AG20443 (cell line): ENCODE measurements at places on chromosomes 4 and X.

- peak; percentile 87 for DNase-seq
Observed at GRCh38 chrX:151789179-151789800, 54.7 kb downstream of the CNGA2 start.

DNA sequence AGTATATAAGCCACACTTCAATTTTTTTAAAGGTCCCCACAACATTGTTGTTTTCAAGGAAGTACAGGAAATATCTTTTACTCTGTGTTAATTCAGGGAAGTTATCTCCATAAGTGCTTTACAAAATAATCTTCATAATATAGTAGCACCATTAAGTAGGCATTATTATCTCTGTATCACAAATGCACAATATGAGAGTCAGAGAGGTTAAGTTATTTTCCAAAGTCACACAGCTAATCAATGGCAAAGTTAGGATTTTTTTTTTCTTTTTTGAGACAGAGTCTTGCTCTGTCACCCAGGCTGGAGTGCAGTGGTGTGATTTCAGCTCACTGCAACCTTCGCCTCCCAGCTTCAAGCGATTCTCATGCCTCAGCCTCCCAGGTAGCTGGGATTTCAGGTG is 35.1 kb upstream of the PI4K2B start:
- no peak for DNase-seq

GRCh38 chrX:151985955-151986354 is 11.5 kb upstream of the GABRE start:
- DNase-seq, result peak; percentile 67

DNA sequence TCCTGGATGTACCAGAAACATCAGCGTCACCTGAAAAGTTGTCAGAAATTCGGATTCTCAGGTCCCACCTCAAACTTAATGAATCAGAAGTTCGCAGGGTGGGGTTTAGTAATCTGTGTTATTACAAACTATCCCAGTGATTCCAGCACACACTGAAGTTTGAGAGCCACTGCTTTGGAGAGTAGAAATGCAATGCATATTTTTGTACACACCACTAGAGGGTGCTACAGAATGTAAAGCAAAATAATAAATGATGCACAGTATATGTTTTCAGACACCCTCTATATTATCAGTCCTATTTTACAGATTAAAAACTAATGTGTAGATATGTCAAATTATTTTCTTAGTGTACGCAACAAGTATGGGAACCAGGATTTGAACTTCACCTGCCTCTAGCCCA is 2.4 kb upstream of the MORF4L2 start:
- no peak for DNase-seq

DNA sequence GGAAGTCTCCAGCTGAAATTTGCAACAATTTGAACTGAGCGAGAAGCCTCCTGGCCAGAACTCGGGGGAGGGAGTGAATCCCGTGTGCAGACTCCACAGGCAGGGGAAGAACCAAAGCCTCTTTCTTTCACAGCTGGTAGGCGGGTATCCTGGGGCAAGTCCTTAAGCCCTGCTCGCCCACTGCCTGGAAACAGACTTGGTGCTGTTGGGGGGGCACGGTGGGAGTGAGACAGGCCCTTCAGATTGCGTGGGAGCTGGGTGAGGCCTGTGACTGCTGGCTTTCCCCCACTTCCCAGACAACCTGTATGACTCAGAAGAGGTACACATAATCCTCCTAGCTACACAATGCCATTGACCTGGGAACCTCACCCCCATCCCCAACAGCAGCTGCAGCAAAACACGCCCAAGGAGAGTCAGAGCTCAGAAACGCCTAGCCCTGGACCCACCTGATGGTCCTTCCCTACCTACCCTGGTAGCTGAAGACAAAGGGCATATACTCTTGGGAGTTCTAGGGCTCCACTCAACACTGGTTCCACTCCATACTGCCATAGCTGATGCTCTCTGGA is 22.4 kb upstream of the RLIM start:
- DNase-seq, result no peak

GRCh38 chr4:14095831-14096230 is 468.3 kb upstream of the BOD1L1 start:
- DNase-seq, result no peak

GRCh38 chr4:141330616-141331015 is 109.9 kb downstream of the ZNF330 start:
- no peak for DNase-seq

GRCh38 chr4:138567696-138568095 is 325.5 kb upstream of the SLC7A11 start:
- peak; percentile 24 for DNase-seq

- DNase-seq, result no peak
Observed at GRCh38 chr4:95290702-95291101, 258.1 kb downstream of the UNC5C start.

- DNase-seq, result no peak
Observed at GRCh38 chrX:123927845-123928244, 33.7 kb upstream of the STAG2 start.

GRCh38 chr4:53497487-53498244 is 93.6 kb downstream of the LNX1 start:
- peak; percentile 91 for DNase-seq

DNA sequence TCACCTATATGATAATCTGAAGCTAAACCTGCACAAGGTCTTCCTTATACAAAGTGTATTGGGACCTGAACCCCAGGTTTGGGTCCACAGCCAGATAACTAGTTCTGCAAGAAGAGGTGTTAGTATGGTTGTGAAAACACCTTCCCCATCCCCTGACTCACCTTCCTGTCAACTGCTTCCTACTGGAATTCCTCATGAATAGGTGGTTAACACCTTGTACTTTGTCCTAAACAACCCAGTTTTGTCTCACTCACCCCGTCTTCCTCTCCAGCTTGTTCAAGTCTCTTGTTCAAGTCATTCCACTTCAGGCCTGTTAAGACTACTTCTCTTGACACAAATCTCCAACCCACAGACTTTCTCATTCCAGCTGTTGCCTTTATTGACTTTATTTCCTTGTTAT is 45.5 kb downstream of the CCNG2 start:
- DNase-seq, result no peak

DNA sequence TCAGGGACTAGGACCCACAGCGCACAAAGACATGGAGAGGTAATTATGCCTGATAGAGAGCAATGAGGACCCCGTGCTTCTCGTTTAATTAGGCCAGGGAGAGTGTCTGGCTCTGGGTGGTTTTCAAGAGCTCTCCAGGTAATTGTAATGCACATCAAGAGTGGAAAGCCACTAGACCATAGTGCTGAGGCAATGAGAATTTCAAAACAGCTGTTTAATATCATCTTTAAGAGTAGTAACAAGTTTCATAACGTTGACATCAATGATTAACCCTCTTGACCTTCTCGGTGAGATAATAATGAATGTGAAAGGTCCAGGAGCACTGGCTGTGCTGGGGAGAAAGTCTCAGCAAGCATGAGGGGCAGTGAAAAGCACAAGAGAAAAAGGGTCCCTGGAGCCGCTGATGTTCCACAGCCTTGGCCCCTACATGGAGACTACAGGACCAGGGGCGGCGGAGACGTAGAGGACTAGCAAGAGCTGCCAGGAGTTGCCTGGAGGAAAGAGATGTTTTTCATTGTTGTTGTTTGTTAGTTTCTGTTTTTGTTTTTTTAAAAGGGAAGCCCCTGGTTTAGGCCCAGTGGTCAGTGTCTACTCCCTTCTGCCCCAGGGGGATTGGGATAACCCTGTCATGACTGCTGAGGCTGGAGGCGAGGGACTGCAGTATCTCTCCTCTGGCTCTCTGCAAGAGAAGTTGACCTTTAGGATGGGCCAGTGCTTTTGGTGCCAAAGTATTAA is 14.8 kb upstream of the CXCR3 start:
- DNase-seq, result no peak

GRCh38 chrX:1361275-1361674 is 24.7 kb downstream of the IL3RA start:
- no peak for DNase-seq

GRCh38 chrX:107454302-107454701 is 4.8 kb downstream of the FRMPD3 start:
- no peak for DNase-seq

DNA sequence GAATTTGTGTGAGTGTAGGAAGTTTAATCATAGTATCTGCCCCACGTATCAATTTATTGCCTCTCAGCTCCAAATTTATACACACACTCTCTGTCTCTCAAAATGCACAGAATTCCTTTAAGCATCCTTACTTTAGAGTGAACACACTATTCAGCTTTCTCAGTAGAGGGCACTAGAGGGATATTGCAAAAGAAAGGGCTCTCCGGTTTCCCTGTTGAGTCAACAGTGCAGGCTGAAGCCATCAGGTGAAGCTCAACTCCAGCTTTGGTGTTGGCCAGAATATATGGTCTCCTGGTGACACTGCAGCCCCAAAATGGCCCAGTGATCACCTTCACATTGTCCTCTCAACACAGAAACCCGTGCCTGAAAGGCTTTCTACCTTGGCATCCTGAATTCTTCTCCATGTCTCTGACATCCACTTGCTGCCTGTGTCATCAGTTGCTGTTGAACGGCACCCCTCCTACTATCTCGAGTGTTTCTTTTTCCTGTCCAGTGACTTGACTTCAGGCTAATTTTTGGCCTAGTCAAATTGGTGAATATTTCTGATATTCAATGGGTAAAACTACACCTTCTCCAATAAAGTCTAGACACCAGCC is 670.5 kb downstream of the GABRG1 start:
- DNase-seq, result peak; percentile 7

- DNase-seq, result no peak
Observed at GRCh38 chrX:133637765-133638164, 222.5 kb upstream of the GPC4 start.

DNA sequence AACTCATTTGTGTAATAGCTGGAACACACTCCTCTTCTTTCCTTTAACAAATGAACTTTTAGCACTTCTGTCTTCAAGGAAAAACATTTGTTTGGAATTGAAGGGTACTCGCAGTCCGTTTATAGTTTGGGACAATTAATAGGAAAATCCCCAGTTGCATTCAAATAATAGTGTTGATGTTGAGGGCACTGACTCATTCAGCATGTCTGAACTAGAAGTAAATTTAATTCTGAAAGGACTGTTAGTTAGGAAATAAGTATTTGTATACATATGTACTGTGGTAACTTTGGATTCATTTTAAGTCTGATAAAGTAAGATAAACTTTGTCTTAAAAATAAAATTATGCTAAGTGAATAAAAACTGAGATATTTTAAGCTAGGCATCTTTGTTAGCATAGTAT is 27.2 kb downstream of the FAM199X start:
- DNase-seq, result no peak

DNA sequence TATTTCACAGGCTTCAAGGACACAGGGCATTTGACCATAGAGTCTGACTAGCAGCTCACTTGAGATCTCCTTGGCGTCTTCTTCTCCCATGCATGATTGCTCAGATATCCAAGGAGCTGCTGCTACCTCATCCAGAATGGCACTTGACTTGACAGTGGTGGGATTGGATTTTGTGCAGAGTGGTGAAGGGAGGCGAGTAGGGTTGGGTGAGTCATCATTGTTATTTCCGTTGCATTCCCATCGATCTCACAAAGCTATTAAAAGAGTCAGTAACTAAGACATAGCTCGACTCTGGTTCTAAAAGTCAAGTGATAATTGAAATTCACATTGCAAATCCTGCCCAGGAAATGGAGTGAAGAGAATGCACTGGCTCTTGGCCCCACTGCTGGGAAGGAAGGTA is 27.7 kb downstream of the NHSL2 start:
- DNase-seq, result no peak

DNA sequence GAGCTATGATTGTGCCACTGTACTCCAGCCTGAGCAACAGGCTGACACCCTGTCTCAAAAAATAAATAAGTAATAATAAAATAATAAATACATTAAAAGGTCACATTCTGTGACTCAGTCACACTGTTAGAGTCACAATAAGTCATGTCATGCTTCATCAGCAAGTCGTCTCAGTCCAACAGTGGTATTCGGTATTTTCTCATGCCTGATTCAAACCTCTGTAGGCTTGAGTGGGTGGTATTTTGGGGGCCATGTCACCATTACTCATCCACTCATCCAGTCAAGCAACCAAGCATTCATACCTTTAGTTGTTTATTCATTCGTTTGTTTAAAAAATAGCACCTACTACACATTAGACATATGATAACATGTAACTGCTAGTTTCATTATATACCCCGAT is 46.9 kb downstream of the SUPT20HL2 start:
- DNase-seq, result no peak

DNA sequence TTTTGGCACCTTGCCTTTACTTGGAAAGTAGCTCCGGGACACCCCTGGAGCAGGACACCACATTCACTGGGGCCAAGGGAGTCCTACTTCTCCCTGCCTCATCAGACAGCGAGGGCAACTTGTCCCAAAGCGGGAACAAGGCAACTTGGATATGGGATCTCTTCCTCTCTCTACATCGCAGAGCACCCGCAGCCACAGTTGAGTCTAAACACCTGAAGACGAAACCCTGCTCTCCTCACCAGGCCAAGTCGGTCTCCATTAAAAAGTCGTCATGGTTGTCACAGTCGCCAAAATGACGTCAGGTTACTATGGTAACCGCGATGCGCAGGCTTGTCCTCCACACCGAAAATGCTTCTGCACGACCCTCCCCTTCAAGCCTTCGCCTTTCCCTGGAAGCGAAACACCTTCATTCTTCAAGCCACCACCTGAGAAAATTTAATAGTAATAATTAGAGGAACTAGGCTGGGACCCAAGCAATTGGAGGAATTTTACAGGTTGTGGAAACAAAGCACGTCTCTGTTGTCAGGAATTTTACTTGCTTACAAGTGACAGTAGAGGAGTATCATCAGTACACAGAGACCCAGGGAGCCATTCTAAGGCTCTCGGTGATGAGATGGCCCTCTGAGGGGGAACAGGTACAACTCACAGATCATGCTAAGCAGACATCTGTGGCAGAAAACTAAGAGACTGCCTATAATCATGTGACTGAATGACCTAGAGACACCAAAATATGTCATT is 30.5 kb upstream of the TCEAL4 start:
- peak; percentile 53 for DNase-seq

DNA sequence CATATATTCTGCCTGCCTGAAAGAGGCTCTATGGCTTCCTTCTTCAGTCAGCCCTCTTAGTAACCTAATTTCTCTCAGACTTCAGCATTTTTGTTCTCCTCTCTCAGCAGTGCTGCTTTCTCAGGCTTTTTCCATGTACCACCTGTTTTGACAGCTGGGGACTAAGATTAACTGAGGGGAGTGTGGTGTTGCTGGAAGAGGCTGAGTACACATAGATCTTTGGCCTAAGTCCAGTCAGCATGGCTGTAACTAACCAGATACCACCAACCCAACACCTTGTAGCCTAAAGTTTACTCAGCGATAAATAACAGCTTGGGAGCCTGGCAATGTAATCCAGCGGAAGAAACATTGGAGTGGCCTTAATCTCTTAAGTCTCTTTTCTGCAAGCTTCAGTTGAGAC is 85.5 kb downstream of the RTL3 start:
- DNase-seq, result no peak

DNA sequence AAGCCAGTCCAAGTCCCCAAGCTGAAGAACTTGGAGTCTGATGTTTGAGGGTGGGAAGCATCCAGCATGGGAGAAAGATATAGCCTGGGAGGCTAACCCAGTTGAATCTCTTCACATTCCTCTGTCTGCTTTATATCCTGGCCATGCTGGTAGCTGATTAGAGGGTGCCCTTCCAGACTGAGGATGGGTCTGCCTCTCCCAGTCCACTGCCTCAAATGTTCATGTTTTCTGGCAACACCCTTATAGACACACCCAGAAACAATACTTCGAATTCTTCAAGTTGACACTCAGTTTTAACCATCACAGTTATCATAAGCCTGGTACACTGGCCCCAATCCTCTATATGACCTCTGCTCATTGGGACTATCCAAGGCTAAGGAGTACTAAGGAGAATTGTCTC is 124.1 kb upstream of the WDR1 start:
- DNase-seq, result no peak

- no peak for DNase-seq
Observed at GRCh38 chrX:73728602-73729001, 165.6 kb downstream of the CHIC1 start.

GRCh38 chr4:98507299-98507698 is 151.1 kb downstream of the TSPAN5 start:
- no peak for DNase-seq
